ENCODE measurements at places on chromosomes 1 and 21. TPM values are rescaled to one million over a fixed set of nuclear protein-coding genes. Genes with fewer than 3 reads are reported as not detected.

SGIP1 gene
- 11.0 TPM for total RNA-seq

FUCA1 gene
- 8.7 TPM for total RNA-seq

PFKL gene
- 125 TPM for total RNA-seq

LHX8 gene
- total RNA-seq: not detected

SLAMF9 gene
- not detected for total RNA-seq

NCF2 gene
- 2.6 TPM for total RNA-seq

TMEM54 gene
- 69.9 TPM for total RNA-seq

TMEM61 gene
- not detected for total RNA-seq

CYYR1 gene
- total RNA-seq: 0.17 TPM

GCSAML gene
- not detected for total RNA-seq

MAEL gene
- not detected for total RNA-seq

S100B gene
- total RNA-seq: not detected

TRPM2 gene
- not detected for total RNA-seq

GFI1 gene
- not detected for total RNA-seq

ADAMTSL4 gene
- 13.0 TPM for total RNA-seq

C1QC gene
- not detected for total RNA-seq

HIVEP3 gene
- total RNA-seq: 0.83 TPM

CNR2 gene
- not detected for total RNA-seq

AADACL4 gene
- not detected for total RNA-seq

FASLG gene
- not detected for total RNA-seq

FYB2 gene
- not detected for total RNA-seq

TAF13 gene
- total RNA-seq: 59.1 TPM

DOP1B gene
- 18.3 TPM for total RNA-seq

MPC2 gene
- total RNA-seq: 32.1 TPM

SLC30A10 gene
- total RNA-seq: not detected

OR2M3 gene
- total RNA-seq: not detected

OR2L13 gene
- not detected for total RNA-seq

HUNK gene
- total RNA-seq: under 0.01 TPM

CFAP141 gene
- not detected for total RNA-seq

S100A3 gene
- 1.8 TPM for total RNA-seq

TFF3 gene
- total RNA-seq: not detected

TRAPPC10 gene
- total RNA-seq: 22.0 TPM

DFFA gene
- 32.1 TPM for total RNA-seq

S100A16 gene
- 121 TPM for total RNA-seq

MYOG gene
- total RNA-seq: not detected

GREM2 gene
- 4.9 TPM for total RNA-seq

CD53 gene
- total RNA-seq: not detected

CCDC30 gene
- 1.3 TPM for total RNA-seq

NHLH1 gene
- not detected for total RNA-seq

ZCCHC17 gene
- 30.0 TPM for total RNA-seq

KRTAP11-1 gene
- total RNA-seq: not detected

SLAMF6 gene
- total RNA-seq: not detected

SPRR2G gene
- total RNA-seq: not detected

DDI2 gene
- 10.8 TPM for total RNA-seq
